SK-N-MC (cell line): ENCODE measurements at places on chromosomes 3 and 15.

GRCh38 chr3:127043041-127043641 is 60.2 kb downstream of the PLXNA1 start:
- no peak for DNase-seq

DNA sequence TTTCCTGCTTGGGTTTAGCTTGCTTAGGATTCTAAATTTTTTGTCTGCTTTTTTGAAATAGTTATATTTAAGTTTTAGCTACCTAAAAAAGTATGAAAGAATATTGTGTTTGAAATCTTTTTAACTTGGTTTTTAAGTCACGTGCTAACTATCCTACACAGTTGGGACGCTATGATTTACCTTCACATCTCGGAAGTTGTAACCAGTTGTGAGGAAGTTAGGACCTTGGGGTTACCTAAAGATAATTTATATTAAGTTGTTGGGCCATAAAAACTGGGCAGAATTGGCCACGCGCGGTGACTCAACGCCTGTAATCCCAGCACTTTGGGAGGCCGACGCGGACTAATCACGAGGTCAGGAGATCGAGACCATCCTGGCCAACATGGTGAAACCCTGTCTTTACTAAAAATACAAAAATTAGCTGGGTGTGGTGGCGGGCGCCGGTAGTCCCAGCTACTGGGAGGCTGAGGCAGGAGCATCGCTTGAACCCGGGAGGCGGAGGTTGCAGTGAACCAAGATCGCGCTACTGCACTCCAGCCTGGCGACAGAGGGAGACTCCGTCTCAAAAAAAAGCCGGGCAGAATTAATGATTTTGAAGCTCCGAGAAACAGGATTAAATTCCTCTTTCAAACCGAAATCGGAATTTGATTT is 1.0 kb downstream of the ZFAND6 start:
- DNase-seq, result no peak

DNA sequence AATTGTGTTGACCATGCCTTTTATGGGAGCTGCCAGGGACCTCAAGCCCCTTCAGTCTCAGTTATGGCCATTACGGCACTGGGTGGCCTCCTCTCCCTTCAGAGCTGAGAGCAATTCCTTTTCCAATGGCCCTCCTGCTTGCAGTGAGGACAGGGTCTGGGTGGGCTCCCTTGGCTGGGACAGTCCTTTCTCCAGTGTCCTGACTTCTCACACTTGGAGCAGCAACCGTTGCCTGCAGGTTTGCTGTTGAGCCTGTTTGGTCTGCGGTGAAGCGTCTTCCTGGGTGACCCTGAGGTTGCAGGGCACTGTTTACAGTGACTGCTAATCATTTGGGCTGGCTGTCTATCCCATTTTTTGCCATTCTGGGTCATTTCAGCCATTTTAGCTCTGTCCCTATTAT is 3.5 kb upstream of the CCDC80 start:
- no peak for DNase-seq

- no peak for DNase-seq
Measured at GRCh38 chr15:80967451-80967850, 22.2 kb downstream of the MESD start.

- DNase-seq, result no peak
Measured at GRCh38 chr3:171375666-171376595, 84.3 kb downstream of the TNIK start.

- no peak for DNase-seq
Measured at GRCh38 chr15:65368302-65369211, 9.2 kb downstream of the IGDCC3 start.

DNA sequence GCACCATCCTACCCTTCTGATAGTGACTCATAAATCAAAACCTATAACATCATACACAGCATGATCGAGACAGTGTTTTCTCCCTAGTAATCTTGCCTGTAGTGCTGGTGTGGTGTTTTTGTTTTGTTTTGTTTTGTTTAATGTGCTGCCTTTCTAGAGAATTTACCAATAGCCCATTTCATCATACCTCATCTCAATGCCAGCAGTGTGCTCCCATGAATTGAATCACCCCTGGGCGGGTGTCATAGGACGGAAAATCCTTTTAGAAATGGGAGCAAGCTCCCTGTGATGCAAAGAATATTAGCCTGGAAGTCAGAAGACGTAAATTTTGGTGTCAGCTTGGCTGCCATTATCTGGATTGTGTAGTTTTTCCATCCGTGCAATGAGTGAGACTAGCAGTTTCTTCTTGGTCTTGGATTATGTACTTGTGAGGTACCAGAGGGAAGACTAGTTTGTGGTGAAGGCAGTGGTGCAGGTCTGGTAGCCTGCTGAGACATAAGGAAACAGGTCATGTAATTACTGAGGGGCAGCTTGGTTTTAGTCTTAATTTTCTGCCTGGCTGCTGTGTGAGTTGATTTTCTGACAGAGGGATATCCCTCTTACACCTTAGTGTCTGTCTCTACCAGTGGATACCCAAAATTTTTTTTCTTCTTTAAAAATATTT is 29.9 kb downstream of the IGSF10 start:
- no peak for DNase-seq

- no peak for DNase-seq
Measured at GRCh38 chr3:90016555-90016954, 909.1 kb downstream of the EPHA3 start.

GRCh38 chr3:173676094-173676493 is 278.6 kb downstream of the NLGN1 start:
- DNase-seq, result no peak

DNA sequence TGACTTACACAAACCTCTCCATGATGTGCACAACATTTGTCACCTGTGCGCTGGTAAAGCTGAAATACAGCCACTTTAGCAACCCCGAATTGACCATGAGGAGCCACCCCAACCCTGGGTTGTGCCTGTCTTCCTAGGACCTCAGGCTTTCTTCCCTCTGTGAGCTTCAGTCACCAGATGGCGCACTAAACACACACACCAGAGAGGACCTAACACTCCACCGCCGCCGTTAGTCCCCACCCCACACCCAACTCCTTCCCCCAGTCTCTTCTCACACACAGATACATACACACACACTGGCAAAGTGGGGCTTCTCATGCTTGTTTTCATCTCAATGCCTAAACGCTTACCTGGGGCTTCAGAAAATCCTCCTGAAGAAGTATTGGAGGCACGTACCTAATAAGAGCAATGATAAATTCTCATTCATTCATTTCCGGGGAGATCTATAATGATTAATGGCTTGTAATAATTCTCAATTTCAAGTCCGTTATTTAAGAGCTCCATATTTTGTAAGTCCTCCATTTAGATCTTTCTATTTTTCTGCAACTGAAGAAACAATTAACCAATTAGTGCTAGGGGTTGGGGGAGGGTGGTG is 2.1 kb upstream of the CCDC80 start:
- DNase-seq, result peak; percentile 53
